ENCODE measurements at places on chromosomes 7 and 10.

GRCh38 chr7:2785071-2785500 lies 59.0 kb downstream of the GNA12 start:
- DNase-seq, result no peak

- no peak for DNase-seq
These were observed 47.4 kb upstream of the LRRN3 start for GRCh38 chr7:111043561-111043960.

- no peak for DNase-seq
These were observed 65.2 kb upstream of the EMX2 start for GRCh38 chr10:117477211-117477947.

DNA sequence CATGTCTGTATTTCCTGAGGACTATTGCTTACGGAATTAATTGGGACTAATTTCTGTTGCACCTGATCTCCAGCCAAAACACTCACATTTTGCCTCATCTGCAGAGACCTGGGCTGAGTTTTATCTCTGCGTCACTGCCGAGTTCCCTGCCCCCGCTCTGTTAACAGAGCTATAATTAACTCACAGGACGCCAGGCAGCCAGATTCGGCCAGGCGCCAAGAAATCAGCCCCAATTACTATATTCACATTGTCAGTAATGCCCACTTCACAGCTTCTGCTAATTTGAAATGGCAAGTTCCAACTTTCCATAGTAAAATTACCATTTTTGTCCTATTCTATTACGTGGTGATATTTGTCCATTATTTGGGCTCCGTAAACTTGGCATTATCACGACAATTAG lies 130.5 kb downstream of the CUX1 start:
- DNase-seq, result no peak

DNA sequence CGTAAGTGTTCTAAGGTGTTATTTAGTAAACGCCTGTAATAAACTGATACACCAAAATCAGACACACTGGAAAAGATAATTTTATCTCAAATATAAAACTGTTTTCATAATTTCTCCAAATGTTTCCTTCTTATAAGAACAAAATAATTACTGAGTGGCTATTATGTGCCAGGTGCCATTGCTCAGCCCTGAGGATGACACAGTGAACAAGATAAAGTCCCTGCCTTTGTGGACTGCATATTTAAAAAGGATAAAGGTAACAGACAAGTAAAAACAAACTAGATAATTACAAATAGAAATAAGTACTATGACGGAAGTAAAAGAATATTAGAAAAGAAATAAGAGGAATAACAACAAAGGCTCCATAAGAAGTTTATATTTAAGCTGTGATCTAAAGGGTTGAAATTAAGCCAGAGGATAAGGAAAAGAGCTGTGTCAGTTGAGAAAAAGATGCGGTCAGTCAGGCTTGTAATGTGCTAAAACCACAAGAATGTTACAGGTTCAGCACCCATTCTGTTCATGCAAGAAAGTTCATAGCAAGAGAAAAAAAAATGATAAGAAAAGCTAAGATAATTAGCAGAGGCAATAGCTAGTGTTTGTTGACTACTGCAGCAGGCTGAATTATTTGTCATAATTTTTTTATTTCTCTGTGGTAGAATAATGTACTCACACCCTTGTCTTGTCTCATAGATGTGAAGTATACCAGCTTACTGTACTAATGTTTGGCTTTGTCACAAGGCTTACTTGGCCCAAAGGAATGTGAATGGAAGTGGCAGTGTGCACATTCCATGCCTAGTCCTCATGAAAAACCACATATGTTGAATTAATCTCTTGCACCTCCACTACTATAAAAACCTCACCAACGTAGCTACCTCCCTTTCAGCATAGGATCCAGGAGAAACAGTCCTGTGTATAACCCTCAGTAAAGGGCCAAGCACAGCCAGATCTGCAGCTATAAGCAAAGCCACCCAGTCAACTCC lies 75.1 kb downstream of the CRPPA start:
- DNase-seq, result no peak

DNA sequence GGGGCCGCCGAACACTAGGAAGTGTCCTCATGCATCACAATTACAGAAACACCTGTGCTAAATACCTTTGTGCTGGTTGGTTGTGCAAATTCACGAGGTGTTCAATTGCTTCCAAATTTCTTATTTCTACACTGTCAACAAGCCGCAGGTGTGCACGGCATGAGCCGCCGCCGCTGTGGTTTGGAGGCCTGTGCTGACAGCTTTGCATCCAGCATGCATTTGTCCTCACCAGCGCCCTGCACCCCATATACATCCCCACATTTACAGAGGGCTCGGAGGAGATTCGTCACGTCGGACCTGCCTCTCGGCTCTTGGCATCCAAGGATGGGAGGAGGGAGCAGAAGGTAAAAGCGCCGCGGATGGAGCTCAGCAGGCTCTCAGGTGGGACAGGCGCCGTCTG lies 305.3 kb upstream of the MKI67 start:
- no peak for DNase-seq

- no peak for DNase-seq
These were observed 190.6 kb downstream of the HERPUD2 start for GRCh38 chr7:35504365-35504764.

GRCh38 chr7:95925971-95926370 lies 153.6 kb downstream of the DYNC1I1 start:
- no peak for DNase-seq

GRCh38 chr10:52900593-52900992 lies 128.0 kb upstream of the MBL2 start:
- DNase-seq, result no peak

- no peak for DNase-seq
These were observed 80.1 kb downstream of the SVIL start for GRCh38 chr10:29554660-29555059.

GRCh38 chr10:90167174-90168064 lies 466.0 kb downstream of the KIF20B start:
- no peak for DNase-seq

DNA sequence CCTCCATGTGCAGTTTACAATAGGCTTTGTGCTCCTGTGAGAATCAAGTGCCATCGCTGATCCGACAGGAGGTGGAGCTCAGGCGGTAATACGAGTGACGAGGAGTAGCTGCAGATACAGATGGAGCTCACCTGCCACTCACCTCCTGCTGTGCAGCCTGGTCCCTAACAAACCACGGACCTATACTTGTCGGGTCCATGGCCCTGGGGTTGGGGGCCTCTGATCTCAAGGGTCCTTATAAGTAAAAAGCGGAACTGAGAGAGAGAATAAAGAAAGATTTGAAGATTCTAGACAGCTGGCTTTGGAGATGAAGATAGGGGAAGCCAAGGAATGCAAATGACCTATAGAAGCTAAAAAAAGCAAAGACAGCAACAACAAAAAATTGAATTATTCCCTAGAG lies 130.6 kb downstream of the PLXDC2 start:
- no peak for DNase-seq

GRCh38 chr10:29041616-29042015 lies 247.3 kb upstream of the LYZL1 start:
- no peak for DNase-seq

- DNase-seq, result no peak
These were observed 9.2 kb upstream of the ZNF22 start for GRCh38 chr10:44991571-44991970.

- no peak for DNase-seq
These were observed 130.3 kb upstream of the CHST15 start for GRCh38 chr10:124223711-124224085.

DNA sequence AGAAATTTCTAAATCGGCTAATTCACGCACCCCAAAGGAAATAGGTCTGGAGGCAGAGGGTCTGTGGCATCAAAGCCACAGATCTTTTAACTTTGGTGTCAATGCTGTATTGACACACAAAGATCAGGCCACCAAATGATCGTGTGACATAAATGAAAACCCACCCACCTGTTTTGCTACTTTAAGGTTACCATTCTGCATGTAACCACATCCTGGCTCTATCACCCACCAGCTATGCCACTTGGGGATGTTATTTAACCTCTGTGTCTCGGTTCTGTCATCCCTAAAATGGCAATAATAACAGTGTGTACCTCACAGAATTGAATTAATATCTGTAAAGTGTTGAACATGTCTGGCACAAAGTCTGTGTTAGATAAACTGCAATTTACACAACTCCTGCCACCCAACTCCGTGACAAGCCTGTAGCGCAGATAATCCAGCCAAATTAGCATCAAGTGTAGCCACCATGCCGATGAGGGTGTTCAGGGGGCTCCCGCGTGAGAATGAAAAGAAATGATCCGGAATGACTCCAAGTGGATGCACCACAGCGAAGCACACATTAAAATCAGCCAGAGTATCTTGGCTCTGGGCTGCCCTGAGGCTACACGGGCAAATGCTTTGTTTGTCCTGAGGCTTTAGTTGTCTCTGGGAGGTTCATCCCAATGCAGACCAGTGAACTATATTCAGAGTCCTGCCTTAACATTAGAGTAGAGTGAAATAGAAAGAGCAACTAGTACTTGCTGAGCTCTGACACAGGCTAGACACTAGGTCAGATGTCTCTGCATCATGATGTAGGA lies 158.4 kb upstream of the NEBL start:
- no peak for DNase-seq

GRCh38 chr10:2958659-2959058 lies 108.7 kb upstream of the PFKP start:
- DNase-seq, result no peak

- DNase-seq, result no peak
These were observed 407.7 kb downstream of the PARD3 start for GRCh38 chr10:34407324-34407805.

GRCh38 chr7:5578495-5578894 lies 154.9 kb upstream of the TNRC18 start:
- DNase-seq, result peak; percentile 12

DNA sequence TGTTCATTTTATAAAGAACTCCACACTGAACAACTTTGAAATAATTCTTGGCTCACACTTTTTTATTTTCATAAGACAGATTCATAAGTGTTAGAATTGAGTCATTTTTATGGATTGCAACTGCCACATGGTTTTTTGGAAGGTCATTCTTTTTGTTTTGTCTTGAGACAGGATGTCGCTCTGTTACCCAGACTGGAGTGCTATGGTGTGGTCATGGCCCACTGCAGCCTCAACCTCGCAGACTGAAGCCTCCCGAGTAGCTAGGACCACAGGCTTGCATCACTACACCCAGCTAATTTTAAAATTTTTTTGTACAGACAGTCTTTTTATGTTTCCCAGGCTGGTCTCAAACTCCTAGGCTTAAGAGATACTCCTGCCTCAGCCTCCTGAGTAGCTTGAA lies 20.3 kb downstream of the BMS1 start:
- DNase-seq, result no peak

DNA sequence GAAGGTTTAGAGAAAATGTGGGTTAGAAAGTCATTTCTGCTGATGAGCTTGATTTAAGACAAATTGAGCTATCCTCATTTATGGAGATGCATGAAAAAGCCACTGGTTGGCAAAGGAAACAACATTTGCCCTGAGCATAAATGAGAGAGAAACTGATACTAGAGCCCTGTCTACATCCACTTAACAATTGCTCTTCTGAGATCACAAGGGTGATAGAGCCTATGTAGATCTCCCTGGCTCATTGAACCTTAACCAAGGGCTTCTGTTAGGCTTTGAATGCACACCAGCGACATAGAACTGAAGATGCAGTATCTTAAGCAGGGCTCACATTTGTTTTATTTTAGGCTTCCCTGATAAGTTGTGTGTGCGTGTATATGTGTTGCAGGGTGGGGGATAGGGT lies 35.0 kb downstream of the GPR141 start:
- DNase-seq, result no peak

DNA sequence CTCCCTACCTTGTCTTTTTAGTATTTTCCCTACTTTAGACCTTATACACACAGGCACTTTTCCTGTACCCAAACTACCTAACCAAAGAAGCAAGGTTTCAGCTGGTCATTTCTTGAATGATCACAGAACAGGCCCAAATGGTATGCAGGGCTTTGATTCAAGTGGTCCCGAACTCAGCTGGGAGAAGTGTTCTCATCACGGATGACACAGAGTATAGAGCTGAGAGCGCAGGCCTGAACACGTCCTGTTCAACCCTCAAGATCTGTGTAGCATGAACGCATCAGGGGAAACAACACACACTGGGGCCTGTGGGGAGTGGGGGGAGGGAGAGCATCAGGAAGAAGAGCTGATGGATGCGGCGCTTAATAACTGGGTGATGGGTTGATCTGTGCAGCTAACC lies 318.2 kb downstream of the SFMBT2 start:
- no peak for DNase-seq

DNA sequence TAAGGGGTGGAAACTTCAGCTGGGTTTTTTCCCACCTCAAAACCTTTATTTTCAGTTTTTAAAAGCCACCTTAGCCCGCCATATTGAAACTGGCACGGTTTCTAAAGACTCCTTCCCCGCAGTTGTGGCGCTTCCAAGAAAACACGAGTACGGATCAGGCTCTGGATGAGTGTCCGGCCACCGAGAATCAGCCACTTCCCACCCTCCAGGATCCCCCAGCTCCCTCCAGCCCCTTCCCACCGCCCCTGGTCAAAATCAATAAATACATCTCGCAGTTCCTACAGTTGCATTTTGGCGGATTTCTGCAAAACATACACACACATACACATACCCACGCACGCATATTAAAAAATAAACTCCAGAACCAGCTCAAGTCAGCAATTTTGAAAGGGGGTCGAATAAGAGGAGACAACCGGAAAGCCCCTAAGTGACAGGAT lies 1.1 kb downstream of the SFMBT2 start:
- DNase-seq, result peak; percentile 55

DNA sequence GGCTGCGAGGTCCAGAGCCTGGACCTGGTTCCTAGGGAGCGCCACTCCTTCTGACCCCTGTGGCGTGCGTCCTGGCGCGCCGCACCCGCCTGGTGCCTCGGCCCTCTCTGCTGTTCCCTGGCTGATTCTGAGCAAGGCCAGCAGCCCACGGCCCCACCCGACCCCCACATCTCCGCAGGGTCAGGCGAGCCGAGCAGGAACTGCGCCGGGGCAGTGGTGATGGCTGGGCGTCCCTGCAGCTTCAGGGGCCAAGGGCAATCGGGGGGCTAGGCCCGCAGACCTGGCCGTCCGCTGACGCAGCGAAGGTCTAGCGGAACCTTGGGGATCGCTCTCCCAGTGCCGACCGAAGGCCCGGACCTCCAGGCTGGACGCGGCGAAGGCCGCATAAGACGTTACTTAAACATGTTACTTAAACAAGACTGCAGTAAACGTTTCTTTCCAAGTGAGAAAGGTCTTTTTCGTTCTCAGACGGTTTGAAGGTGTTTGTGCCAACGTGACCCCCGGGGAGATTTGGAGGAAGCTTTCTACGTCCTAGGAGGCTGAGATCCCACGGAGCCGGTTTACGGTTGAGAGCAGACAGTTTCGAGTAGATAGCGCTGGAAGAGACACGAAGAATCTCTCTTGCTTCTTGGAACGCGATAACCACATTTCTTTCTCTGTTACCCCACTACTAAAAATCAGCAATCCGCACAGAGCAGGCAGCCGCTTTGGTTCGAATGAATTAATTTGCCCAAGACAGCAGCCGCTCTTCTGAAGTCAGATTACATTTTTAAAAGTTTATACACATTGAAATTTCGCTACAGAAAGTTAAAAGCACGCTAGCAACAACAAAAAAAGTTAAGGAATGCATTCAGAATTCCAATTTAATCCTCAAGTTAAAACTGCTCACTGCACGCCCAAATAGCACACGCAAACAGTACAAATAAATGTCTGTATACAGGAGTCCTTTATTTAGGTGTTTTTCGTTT lies 4.9 kb upstream of the NKX2-3 start:
- DNase-seq, result no peak

All from stimulated activated CD4-positive, alpha-beta T cell treated with anti-CD3 and anti-CD28 coated beads, Interleukin-15, amount 100 ng/mL, for 24 hours (primary cell).